Activated CD4-positive, CD25-positive, alpha-beta regulatory T cell (primary cell): ENCODE measurements at places on chromosomes 6 and 20.

DNA sequence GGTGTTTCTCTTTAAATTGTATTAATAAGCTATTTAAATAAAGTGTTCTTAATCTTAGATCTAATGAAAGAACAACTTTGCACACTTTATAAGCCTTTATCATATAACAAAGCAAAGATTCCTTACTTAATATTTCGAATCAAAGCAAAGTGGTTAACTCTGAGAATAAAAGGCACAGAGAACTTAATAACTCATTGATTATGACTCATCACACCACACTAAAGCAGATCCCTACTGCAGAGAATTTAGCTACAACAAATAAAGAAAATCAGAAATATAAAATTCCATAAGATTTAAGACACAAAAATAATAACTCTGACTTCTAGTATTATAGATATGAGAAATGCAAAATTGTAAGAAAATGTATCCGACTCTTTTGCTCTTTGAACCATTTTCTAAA lies 135.6 kb upstream of the RUNX2 start:
- DNase-seq: no peak

DNA sequence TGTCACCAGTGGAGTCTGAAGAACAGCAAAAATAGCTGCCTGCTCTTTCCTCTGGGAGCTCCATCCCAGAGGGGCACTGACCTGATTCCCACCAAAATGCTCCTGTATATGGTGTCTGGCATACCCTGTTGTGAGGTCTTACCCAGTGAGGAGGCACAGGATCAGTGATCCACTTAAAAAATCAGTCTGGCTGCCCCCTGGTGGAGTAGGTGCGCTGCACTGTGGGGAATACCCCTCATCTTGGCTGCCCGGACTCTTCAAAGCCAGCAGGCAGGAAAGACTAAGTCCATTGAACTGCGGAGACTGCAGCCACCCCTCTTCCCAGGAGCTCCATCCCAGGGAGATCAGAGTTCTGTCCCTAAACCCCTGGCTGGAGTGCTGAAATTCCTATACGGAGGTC lies 230.9 kb upstream of the HTR1E start:
- DNase-seq: no peak

GRCh38 chr6:1382883-1383728 lies 6.3 kb upstream of the FOXF2 start:
- DNase-seq: no peak

GRCh38 chr6:31948753-31949413 lies 3.0 kb downstream of the CFB start:
- DNase-seq: no peak

DNA sequence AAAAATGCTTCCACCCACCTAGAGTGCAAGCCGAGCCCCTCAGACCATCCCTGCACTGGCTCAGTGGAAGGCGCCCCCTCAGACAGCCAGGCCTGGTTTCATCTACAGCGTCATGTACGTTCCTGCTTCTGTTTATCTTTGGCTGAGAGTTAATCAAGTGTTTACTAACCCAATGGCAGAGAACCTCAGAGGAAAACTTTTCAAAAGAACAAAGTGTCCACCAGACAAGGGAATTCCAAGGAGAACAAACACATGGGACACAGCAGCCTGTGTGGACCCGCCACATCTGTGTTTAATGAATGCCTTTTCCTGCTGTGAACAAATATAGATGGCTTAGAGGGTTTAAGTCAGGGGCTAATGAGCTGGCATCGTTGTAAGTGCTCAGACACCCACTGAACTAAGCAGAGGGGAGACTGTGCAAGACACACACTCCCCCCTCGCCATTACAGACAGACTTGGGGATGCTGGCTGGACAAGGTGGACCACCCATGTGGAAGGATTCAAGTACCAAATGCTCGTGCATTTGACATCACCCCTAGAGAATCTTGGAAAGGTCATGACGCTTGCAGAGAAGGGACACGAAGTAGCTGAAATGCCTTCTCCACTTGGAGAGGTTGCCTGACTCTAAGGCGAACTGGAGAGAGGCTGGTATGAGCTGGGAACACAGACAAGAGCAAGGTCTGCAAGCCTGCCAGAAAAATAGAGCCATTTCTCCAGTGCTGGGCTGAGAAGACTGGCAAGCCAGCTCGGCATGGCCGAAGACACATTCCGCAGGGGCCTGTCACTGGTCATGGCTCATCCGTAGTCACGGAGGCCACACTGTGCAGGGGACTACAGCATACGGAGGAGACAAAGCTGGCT lies 53.5 kb upstream of the NXT1 start:
- no peak for DNase-seq

- DNase-seq: no peak
Measured at GRCh38 chr20:47256668-47257236, 99.7 kb downstream of the ZMYND8 start.
